MCF 10A (cell line): ENCODE measurements at places on chromosomes 11 and 22.

DNA sequence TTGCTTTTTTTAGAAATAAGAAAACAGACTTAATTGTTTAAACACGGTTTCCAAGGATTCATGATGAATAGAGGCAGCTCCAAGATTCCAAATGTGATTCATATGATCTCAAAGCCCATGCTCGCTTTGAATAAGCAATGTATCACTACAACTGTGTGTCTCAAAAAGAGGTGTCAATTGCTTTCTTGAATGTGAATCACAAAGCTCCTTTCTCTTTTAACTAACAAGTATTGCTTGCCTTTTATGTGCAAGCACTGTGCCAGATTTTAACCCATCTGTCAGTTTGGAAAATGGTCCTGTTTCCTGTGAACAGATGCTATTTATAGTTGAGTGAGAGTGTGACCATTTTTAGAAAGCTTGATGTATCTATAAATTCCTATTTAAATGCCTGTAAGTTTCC is 6.5 kb downstream of the OOSP1 start:
- DNase-seq, result no peak

GRCh38 chr22:42179616-42180015 is 49.0 kb upstream of the CYP2D6 start:
- peak; percentile 64 for DNase-seq

DNA sequence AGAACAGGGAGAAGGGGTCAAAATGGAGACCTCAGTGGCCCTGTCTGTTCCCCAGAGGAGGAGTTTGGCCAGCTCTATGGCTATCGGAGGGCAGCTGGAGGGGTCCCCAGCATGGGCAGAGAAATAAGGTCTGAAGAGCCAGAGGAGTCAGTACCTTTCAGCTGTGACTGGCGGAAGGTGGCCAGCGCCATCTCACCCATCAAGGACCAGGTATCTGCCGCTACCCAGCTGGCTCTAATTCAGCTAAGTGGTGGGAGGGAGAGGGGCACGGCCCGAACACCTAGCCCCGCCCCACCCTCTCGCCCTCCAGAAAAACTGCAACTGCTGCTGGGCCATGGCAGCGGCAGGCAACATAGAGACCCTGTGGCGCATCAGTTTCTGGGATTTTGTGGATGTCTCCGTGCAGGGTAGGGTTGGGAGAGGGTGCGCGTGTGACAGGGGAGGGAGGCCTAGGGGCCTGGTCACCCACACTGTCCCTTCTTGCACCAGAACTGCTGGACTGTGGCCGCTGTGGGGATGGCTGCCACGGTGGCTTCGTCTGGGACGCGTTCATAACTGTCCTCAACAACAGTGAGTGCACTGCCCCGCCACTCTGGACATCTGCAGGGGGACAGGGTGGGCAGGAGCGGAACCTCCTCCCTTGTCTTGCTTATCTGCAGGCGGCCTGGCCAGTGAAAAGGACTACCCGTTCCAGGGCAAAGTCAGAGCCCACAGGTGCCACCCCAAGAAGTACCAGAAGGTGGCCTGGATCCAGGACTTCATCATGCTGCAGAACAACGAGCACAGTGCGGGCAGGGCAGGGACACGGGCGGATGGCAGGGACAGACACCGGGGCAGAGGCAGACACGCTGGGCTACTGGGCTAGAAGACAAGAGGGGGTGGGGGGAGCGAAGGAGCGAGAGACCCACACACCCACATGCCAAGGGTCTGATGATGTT is 2.8 kb downstream of the CTSW start:
- DNase-seq, result no peak

DNA sequence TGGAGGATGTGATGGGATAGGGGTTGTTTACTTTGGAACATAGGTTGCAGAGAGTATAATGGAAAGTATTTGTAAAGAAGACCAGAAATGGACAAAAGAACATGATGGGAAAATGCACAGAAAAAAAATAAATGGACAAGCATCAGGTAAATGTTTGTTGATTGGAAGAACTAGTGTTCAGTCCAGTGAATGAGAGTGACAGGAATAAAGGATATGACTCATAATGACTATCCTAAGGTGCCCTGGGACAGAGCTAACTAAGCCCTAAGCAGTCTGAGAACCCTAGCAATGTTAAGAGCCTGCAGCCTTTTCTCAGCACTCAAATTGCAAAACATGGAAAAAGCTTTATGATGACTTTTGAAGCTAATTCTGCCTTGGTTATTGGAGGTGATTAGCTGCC is 732.8 kb upstream of the ANO5 start:
- no peak for DNase-seq

DNA sequence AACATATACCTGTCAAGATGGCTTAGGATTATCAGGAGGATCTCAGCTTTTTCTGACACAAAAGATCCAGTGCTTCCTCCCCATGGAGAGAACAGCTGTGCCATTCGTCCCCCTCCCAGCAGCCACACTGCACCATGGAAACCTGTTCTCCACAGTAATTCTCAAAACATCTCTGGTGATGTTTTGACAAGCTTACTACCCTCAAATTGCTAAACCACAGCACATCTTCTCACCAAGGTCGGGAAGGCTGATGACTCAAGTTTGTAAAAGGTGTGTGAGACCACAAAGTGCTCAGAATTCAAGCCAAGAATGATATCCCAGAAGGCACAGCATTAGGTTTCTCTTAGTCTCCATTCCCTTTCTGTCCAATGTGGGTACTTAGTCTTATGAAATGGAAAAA is 3.9 kb upstream of the RAB38 start:
- peak; percentile 97 for DNase-seq

DNA sequence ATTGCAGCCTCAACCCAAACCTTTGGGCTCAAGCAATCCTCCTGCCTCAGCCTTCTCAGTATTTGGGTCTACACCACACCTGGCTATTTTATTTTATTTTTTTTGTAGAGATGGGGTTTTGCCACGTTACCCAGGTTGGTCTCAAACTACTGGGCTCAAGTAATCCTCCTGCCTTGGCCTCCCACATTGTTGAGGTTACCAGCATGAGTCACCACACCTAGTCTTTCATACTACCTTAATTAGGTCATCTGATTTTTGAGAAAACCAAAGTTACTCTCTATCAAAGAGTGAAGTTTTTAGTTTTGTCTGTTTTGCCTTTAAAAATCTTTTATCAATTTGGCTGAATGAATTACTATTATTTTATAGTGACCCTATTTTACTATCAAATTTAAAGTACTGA is 335.6 kb upstream of the LRRC4C start:
- peak; percentile 9 for DNase-seq

- no peak for DNase-seq
Measured at GRCh38 chr11:115321605-115322289, 182.5 kb downstream of the CADM1 start.

DNA sequence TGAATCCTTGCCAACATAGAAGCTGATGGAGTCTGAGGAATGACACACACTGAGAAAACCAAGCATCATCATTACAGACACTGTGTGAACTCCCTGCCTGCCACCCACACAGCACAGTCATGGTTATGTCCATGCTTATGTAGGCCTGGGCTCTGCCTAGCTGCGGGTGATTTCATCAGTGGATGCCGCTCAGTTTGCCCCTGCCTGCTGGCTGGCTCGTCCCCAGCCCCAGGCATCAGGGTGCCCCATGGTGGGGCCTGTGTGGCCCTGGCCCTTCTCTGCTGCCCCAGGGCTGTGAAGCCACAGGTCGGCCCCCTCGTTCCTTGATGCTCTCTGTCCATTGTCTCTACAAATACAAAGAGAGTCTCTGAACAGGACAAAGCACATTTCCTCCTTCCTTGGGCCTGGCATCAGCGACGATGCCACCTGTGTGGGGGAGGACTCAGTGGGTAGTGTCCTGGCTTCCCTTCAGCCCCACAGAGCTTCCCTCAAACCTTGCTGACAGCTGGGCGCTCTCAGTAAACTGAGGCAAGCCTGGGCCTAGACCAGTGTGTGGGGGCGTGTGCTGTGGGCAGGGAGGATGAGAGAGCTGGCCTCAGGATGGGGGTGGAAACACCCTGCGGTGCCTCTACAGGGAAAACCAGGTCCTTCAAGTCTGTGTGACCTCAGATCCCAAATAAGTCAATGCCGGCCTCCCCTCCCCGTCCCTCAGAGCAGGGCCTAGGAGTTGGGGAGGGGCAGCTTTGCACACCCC is 20.0 kb upstream of the TUB start:
- no peak for DNase-seq

DNA sequence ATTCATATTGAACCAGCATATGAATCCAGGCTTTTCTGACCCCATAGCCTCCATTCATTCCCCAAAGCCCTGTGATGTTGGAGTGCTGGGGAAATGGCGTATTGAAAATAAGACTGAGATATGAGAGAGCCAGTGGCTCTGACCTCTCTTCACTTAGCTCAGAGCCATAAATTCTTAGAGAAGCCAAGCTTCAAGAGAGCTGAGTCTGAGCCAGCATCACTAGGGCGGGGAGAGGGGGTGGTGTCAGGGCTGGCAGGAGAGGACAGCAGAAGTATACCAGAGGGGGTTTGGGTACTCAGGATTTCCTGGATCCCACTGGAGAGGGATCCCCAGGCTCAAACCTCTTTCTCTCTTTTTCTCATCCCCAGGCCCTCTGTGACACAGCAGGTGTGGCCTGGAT is 16.7 kb upstream of the MOGAT2 start:
- no peak for DNase-seq

DNA sequence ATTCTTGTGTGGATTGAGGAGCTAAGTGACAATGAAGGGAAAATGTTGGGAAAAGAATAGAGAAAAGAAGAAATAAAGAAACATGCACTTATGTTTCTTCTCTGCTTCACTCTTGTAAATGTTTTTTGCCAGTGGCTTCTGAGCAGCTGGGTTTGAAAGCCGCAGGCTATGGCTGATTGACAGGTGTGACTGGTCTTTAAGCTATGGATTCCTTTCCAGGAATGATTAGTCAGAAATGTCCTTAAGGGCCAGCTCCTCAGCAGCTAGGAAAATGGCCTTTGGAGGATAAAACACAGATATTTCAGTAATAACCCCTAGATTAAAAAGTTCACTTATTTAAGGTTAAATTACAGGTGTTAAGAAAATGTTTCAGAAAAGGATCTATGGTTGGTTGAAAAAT is 6.5 kb upstream of the USP28 start:
- DNase-seq, result peak; percentile 11

GRCh38 chr22:50105208-50106100 is 15.6 kb downstream of the MOV10L1 start:
- no peak for DNase-seq

DNA sequence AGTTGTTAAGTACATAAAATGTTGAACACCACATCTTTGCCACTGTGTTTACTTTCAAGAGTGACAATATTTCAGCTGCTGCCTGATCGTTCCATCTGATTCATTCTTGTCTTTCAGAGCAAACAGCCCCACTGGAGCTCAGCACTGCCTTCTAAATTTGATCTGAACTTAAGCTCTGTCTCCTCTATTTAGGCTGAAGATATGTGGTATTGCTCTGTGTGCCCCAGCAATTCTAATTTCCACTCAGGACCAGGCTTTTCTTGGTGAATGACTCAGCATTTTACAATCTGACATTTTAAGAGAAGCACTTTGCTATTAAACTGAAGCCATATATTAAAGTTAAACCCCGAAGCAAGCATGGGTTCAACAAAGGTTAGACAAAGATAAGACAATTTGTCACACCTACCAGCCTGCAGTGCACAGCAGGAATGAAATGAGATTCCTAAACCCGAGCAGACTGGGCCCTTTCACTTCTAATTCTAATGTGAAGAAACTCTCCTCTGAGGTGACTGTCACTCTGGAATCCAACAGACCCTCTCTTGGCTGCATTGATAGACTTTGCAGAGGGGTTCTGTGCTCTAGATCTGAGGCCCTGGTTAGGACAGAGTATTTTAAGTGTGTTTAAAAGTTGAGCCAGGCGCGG is 41.7 kb upstream of the PLET1 start:
- DNase-seq, result no peak

GRCh38 chr22:20945578-20945934 is 21.5 kb upstream of the AIFM3 start:
- DNase-seq, result no peak

DNA sequence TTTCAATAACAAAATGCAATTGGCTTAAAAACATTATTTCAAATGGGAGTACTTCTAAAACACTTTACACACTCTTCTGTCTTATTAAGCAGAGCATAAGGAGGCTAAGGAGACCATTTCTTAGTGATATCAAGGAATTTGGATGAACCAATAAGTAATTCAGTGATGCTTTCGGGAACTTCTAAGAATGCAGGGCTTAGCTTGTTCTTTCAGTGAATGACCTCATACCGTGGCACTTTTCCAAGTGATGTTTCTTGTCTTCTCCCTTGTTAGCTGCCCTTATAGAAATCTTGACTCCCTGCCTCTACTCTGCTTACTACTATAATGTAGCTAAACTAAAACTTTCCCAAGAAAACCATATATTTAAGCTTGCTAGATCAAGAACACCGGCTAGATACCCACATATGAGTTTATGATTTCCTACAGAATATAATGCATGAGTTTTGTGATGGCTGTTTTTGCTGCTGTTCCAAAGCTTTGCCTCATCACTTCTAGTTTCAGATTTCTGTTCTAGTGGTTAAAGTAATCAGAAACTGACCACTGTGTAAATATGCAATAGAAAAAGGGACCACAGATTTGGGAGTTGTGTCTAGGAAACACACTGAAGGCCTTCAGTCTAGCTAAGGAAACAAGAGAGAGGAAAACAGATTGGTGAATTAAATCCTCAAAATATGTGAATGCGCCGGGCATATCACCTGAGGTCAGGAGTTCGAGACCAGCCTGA is 37.5 kb upstream of the STK33 start:
- peak; percentile 65 for DNase-seq

- DNase-seq, result no peak
Measured at GRCh38 chr11:10678101-10678500, 15.5 kb downstream of the IRAG1 start.

GRCh38 chr11:45026835-45027234 is 76.2 kb upstream of the TP53I11 start:
- no peak for DNase-seq

DNA sequence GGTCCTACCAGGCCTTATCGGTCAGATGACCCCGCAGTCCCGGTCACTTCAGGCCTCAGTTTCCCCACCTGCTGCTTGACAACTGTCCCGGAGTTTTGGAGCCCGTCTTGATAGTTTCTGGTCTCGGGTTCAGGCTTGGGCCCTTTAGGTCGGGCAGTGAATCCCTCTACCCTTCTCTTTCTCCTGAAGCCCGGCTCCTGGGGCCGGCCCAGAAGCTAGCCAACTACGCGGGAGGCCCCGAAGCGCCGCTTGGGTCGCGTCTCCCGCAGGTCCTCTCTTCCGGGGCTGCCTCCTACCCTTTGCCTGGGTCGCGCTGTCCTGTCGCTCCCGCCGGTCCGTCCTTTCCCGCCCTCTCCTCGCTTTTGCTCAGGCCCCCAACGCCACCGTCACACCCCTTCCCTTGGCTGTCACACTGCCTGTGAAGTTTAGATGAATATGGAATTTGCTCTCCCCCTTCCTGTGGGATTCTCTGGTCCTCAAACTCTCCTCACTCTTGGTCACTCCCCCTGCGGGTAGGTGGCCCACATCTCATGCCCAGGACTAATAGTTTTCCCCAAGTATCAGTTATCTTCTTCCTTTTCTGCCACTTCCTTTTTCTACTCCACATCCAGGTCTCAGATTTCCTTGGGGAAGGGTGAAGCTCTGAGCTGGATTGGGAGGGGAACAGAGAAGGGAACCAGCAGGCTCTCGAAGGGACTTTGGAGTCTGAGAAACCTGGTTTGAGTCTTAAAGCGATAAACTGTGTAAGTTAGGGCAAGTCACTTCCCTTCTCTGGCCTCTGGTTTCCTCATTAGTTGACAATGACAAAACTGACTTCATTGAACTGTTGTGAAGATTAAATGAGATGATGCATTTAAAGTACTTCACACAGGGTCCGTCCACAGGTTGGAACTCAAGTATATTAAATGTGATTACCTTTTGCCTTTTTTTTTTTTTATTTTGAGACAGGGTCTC is 790 bp downstream of the RAB1B start:
- no peak for DNase-seq

- no peak for DNase-seq
Measured at GRCh38 chr11:132142121-132142520, 771.7 kb downstream of the NTM start.

- peak; percentile 45 for DNase-seq
Measured at GRCh38 chr11:123235117-123235655, 40.1 kb upstream of the CLMP start.
